Tibial nerve (tissue), 4 donors: ENCODE measurements at places on chromosomes 6 and 20. TPM values are rescaled to one million over a fixed set of nuclear protein-coding genes. Genes with fewer than 3 reads are reported as not detected.

SKIC2 gene
- total RNA-seq: 83.1 TPM

BPIFA1 gene
- total RNA-seq: not detected

SLC22A7 gene
- not detected for total RNA-seq

SYNDIG1 gene
- 13.1 TPM for total RNA-seq

LY6G6C gene
- not detected for total RNA-seq

MAP3K7 gene
- 35.4 TPM for total RNA-seq

DACT2 gene
- 0.30 TPM for total RNA-seq

OGFR gene
- total RNA-seq: 78.8 TPM

SLC17A9 gene
- total RNA-seq: 3.9 TPM

ASIP gene
- 10.5 TPM for total RNA-seq

KCNG1 gene
- total RNA-seq: 0.39 TPM

E2F1 gene
- 2.2 TPM for total RNA-seq

CASS4 gene
- 2.5 TPM for total RNA-seq

CAP2 gene
- total RNA-seq: 4.2 TPM

PRDM13 gene
- total RNA-seq: not detected

B3GALT4 gene
- total RNA-seq: 17.5 TPM

PRRT1 gene
- 0.87 TPM for total RNA-seq

GNMT gene
- 3.1 TPM for total RNA-seq

SLC12A5 gene
- total RNA-seq: not detected

ANGPT4 gene
- 4.7 TPM for total RNA-seq

MYBL2 gene
- total RNA-seq: not detected

HAO1 gene
- not detected for total RNA-seq

C6orf15 gene
- not detected for total RNA-seq

GRM1 gene
- total RNA-seq: 0.44 TPM

CUL9 gene
- 47.9 TPM for total RNA-seq

PPIL4 gene
- 25.8 TPM for total RNA-seq

RBPJL gene
- total RNA-seq: 0.44 TPM

MMP24 gene
- not detected for total RNA-seq

OLIG3 gene
- total RNA-seq: not detected

TSPO2 gene
- total RNA-seq: not detected

GHRH gene
- not detected for total RNA-seq

ALDH5A1 gene
- 7.8 TPM for total RNA-seq

GABRR1 gene
- total RNA-seq: not detected

COL21A1 gene
- 29.9 TPM for total RNA-seq

TNFRSF6B gene
- total RNA-seq: 8.0 TPM

PTK7 gene
- total RNA-seq: 5.5 TPM

CDH4 gene
- 1.2 TPM for total RNA-seq

ACSS1 gene
- 55.5 TPM for total RNA-seq

CPNE5 gene
- 3.0 TPM for total RNA-seq

ZBTB46 gene
- 11.5 TPM for total RNA-seq

PANK2 gene
- 79.7 TPM for total RNA-seq

GMPR gene
- 14.1 TPM for total RNA-seq

SAMD3 gene
- 4.0 TPM for total RNA-seq

LHFPL5 gene
- not detected for total RNA-seq

POM121L2 gene
- total RNA-seq: not detected

SRSF6 gene
- total RNA-seq: 82.8 TPM

PTK6 gene
- not detected for total RNA-seq

FUCA2 gene
- 39.6 TPM for total RNA-seq

GPX5 gene
- total RNA-seq: not detected

ESR1 gene
- 5.4 TPM for total RNA-seq

STX7 gene
- total RNA-seq: 73.7 TPM

NR2E1 gene
- total RNA-seq: not detected

RBM12 gene
- 35.0 TPM for total RNA-seq

FRK gene
- 0.78 TPM for total RNA-seq

GJA1 gene
- total RNA-seq: 39.0 TPM

NNAT gene
- total RNA-seq: 12.3 TPM

ZNF451 gene
- total RNA-seq: 51.1 TPM

GRIK2 gene
- total RNA-seq: 4.7 TPM

NOX3 gene
- not detected for total RNA-seq
